Thoracic aorta (tissue), 2 donors: ENCODE measurements at places on chromosomes 11 and 22.
A peak's percentile ranks its signal among the peaks of the same experiment; 100 is the strongest.

DNA sequence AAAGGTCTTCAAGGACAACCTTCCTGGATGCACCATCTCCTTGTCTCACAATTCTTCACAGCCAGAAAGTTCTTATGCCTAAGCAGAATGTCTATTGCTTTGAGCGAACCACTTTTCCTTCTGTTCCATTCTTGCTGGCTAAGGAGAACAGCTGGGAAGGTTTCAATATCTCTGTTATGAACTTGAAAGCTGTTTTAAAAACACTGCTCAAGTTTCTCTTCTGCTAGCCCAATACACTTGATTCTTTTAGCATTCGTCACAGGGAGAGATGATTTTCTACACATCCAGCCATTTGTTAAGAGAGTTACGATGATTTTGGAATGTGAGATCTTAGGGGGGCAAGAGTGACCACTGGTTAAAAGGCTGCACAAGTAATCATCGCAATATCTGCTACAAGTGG is 249.3 kb downstream of the KIRREL3 start:
- H3K4me3 ChIP-seq, result no peak overlapping the region
- H3K36me3 ChIP-seq, result no peaks in the 10 kb centered on the region
- DNase-seq, result no peak
- H3K27me3 ChIP-seq, result no peaks in the 10 kb centered on the region
- H3K4me1 ChIP-seq, result no peaks in the 10 kb centered on the region
- no peak overlapping the region for H3K27ac ChIP-seq

DNA sequence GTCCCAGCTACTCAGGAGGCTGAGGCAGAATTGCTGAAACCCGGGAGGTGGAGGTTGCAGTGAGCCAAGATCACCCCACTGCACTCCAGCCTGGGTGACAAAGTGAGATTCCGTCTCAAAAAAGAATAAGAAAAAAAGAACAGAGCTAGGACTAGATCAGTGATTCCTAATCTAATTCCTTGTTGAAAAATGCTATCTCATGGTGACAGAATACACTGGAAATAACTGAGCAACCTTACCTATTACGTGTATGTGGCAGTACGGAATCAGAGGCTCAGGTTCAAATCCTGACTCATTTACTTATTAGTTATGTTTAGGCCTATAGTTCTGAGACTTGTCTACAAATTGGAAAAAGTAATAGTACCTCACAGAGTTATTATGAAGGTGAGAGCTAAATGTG is 19.5 kb upstream of the RCE1 start:
- no peak overlapping the region for H3K4me3 ChIP-seq
- H3K4me1 ChIP-seq, result no peaks in the 10 kb centered on the region
- no peaks in the 10 kb centered on the region for H3K36me3 ChIP-seq
- no peaks in the 10 kb centered on the region for H3K27me3 ChIP-seq
- no peak for DNase-seq

DNA sequence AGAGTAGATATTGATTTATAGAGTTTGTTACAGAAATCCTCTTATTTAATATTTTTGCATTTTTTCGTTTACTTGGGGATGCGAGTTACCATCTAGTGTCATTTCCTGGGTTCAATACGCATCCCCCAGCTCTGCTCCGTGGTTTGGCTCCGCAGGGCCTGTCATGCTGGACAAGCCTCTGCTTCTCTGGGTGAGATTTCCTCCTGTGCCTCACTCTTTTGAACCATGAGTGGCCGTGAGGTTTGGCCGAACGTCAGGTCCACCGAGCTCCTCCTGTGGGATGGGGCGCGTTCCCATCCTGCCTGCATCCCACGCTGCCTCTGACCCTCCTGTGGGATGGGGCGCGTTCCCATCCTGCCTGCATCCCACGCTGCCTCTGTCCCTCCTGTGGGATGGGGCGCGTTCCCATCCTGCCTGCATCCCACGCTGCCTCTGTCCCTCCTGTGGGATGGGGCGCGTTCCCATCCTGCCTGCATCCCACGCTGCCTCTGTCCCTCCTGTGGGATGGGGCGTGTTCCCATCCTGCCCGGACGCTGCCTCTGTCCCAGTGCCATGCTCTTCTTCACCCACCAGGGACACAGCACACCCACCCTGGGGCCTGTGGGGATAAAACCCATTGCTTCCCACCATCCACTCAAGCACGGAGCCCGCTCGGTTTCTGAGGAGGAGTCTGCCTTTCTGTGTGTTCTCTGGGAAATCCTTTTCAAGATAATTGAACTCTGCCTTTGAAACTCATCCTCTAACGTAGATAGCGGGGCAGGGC is 506.8 kb downstream of the BRD1 start:
- DNase-seq, result no peak
- no peaks in the 10 kb centered on the region for H3K4me1 ChIP-seq
- H3K4me3 ChIP-seq, result no peak overlapping the region
- no peak overlapping the region for H3K27ac ChIP-seq
- H3K27me3 ChIP-seq, result no peaks in the 10 kb centered on the region

- H3K4me1 ChIP-seq, result no peaks in the 10 kb centered on the region
- H3K4me3 ChIP-seq, result no peak overlapping the region
- no peak for DNase-seq
- no peaks in the 10 kb centered on the region for H3K27me3 ChIP-seq
- H3K27ac ChIP-seq, result no peak overlapping the region
- H3K36me3 ChIP-seq, result peaks cover 20% of the 10 kb centered on the region
These were observed 108.8 kb downstream of the PPP6R3 start for GRCh38 chr11:68569357-68569756.

DNA sequence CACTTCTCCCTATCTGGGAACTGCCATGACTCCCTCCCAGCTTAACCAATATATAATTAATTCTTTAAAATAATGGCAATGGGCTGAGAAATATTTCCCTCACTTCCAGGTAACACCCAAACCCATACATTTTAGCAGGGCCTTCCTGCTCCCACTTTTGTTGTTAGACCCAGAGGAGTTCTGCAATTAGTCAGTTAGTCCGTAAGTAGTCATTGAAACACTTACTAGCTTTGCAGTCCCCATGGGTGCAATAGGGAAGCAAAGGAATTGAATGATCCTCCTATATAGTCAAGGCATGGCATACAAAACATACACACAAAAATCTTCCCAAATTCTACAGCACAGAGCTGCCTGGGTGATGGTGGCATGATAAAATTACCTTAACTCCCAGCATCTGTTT is 254.0 kb upstream of the TBCEL start:
- DNase-seq, result no peak
- no peak overlapping the region for H3K4me3 ChIP-seq
- H3K36me3 ChIP-seq, result no peaks in the 10 kb centered on the region
- no peak overlapping the region for H3K27ac ChIP-seq
- no peaks in the 10 kb centered on the region for H3K27me3 ChIP-seq

GRCh38 chr11:117724104-117724503 is 72.9 kb downstream of the DSCAML1 start:
- no peak overlapping the region for H3K4me3 ChIP-seq
- no peaks in the 10 kb centered on the region for H3K36me3 ChIP-seq
- no peaks in the 10 kb centered on the region for H3K27me3 ChIP-seq

DNA sequence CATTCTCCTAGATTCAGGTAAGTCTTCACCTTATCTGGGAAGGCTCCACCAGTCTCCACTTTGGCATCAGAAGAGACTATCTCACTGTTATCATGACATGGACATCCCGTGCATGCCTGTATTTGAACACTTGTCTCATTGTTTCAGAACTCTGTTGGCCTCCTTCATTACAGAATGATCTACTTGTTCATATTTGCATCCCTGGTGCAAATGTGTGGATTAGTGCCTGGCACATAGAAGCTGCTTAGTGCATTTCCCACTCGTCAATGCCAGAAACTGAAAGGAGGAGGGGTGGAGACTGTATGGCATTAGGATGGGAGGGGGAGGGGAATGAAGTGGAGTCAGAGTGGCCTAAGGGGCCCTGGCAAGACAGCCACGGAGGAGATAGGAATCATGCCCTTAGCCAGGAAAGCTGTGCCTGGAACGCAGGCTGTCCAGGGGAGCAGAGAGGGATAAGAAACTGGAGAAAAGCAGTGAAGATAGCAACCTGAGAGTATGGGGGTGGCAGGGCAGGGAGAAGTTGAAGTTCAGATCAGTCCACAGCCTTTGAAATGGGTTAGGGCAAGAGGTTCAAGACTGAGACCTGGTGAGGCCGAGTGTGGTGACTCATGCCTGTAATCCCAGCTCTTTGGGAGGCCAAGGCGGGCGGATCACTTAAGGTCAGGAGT is 53.8 kb upstream of the CAPRIN1 start:
- no peaks in the 10 kb centered on the region for H3K27me3 ChIP-seq
- H3K4me3 ChIP-seq, result peak overlapping the region; percentile 52
- H3K4me1 ChIP-seq, result peaks cover 8% of the 10 kb centered on the region
- H3K27ac ChIP-seq, result no peak overlapping the region
- DNase-seq, result no peak
- no peaks in the 10 kb centered on the region for H3K36me3 ChIP-seq

- H3K27me3 ChIP-seq, result no peaks in the 10 kb centered on the region
These were observed 79.9 kb upstream of the PRR5 start for GRCh38 chr22:44622147-44622427.

GRCh38 chr22:21632237-21632895 is at the start of gene CCDC116:
Gene CCDC116 (plus strand): TSS chr22:21632760. CDS start chr22:21633182, 422 bp downstream.
- H3K27me3 ChIP-seq, result no peaks in the 10 kb centered on the region
- no peak for DNase-seq
- H3K4me3 ChIP-seq, result no peak within 1 kb of the TSS
- peaks cover 11% of the 10 kb centered on the region for H3K4me1 ChIP-seq
- H3K27ac ChIP-seq, result no peak within 1 kb of the TSS

- no peak overlapping the region for H3K4me3 ChIP-seq
- H3K4me1 ChIP-seq, result no peaks in the 10 kb centered on the region
- DNase-seq, result no peak
These were observed 31.9 kb upstream of the TTLL12 start for GRCh38 chr22:43218786-43219185.

DNA sequence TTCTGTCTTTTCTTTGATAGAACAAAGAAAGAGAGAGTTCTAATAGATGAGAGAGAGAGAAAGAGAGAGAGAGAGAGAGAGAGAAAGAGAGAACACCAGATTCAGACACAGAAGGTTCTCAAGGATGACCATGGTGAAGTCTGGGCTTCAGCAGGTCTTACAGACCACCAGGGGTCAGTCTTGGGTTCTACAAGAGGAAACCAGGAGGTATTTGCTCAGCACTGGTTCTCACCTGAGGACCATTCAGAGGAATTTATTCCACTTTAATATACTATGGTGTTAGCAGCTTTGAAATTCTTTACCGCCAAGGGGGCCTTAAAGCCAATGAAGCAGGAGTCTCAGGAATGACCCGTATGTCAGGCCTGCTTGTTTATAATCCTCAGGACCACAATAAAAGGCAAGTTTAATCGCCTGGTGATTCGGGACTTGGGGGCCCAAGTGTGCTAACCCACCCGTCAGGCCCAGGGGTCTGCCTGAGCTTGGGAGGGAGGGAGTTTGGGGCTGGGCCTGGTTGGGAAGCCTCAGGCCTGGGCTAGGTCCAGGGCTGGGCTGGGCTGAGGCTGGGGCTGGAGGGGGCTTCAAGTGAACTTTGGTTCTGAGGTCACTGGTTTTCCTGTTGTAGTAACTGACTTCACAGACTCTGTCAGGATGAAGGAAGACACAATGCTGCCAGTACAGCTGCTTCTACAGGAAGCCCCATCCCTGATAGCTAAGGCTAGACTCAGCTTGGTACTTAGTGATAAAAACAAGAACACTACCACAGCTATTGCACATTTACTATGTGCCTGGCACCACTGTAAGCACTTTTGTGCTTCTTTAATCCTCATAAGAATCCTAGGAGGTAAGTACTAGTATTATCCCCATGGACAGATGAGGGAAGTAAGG is 179.2 kb upstream of the ZBED5 start:
- H3K4me1 ChIP-seq, result peaks cover 22% of the 10 kb centered on the region
- no peak overlapping the region for H3K4me3 ChIP-seq
- no peak overlapping the region for H3K27ac ChIP-seq
- H3K36me3 ChIP-seq, result no peaks in the 10 kb centered on the region

DNA sequence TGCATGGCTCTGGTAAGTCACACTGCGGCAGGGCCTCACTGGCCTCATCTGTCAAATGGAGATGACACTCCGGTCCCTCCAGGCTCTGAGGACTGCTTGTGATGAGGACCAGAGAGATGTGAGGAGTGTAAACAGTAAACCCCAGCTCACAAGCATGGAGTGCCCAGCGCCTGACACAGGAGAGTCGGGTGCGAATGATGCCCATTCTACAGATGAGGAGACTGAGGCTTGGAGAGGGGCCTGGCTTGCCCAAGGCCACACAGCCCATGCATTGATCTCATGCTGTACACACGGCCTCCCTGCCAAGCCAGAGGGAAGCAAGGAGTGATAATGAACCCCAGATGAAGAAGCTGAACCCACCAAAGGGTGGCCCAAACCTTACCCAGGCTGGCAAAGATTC is 37.2 kb downstream of the ELFN2 start:
- no peak overlapping the region for H3K27ac ChIP-seq
- no peaks in the 10 kb centered on the region for H3K4me1 ChIP-seq
- H3K36me3 ChIP-seq, result no peaks in the 10 kb centered on the region
- H3K27me3 ChIP-seq, result no peaks in the 10 kb centered on the region
- no peak overlapping the region for H3K4me3 ChIP-seq
- no peak for DNase-seq

DNA sequence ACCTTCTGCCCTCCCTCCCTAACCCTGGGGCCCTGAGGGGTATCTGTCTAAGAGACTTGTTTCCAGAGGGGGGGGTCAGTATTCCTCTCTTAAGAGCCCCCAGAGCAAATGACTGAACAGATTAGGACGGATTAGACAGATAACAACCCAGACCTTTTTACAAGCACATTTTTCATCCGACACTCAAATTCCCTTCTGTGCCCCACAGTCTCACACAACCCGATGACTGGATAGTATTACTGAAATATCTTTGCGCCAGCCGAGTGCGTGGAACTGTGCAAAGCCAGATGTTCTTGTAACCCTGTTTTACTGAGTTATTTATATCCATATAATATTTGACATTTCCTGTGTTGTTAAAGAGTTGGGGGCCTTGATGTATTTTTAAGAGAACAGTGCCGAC is 30.9 kb upstream of the FLI1 start:
- H3K4me1 ChIP-seq, result no peaks in the 10 kb centered on the region
- no peak overlapping the region for H3K27ac ChIP-seq
- no peaks in the 10 kb centered on the region for H3K27me3 ChIP-seq

DNA sequence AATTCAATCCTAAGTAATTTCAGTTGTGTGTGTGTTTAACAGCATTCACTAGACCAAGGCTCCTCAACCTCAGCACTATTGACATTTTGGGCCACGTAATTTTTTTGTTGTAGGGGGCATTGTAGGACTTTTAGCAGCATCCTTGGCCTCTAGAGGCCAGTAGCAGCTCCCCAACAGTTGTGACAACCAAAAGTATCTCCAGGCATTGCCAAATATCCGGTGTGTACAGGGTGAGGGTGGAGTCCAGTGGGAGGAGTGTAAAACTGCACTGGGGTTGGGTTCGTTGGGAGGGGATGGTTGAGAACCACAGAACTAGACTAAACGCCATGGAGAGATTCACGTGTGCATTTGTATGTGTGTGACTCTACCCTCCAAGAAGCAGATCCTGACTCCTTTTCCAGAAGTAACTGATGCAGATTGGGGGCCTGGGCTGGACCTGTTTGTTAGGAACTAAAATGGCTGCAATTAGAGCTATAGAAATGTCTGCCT is 5.9 kb upstream of the PHF21A start:
- DNase-seq, result no peak
- no peak overlapping the region for H3K27ac ChIP-seq
- H3K4me1 ChIP-seq, result no peaks in the 10 kb centered on the region
- no peak overlapping the region for H3K4me3 ChIP-seq

- H3K27me3 ChIP-seq, result no peaks in the 10 kb centered on the region
- no peak overlapping the region for H3K27ac ChIP-seq
- H3K4me3 ChIP-seq, result no peak overlapping the region
These were observed 16.0 kb downstream of the OOSP3 start for GRCh38 chr11:59894616-59895015.
